GM03348 (cell line): ENCODE measurements at places on chromosomes 7 and 10.
A peak's percentile ranks its signal among the peaks of the same experiment; 100 is the strongest.

DNA sequence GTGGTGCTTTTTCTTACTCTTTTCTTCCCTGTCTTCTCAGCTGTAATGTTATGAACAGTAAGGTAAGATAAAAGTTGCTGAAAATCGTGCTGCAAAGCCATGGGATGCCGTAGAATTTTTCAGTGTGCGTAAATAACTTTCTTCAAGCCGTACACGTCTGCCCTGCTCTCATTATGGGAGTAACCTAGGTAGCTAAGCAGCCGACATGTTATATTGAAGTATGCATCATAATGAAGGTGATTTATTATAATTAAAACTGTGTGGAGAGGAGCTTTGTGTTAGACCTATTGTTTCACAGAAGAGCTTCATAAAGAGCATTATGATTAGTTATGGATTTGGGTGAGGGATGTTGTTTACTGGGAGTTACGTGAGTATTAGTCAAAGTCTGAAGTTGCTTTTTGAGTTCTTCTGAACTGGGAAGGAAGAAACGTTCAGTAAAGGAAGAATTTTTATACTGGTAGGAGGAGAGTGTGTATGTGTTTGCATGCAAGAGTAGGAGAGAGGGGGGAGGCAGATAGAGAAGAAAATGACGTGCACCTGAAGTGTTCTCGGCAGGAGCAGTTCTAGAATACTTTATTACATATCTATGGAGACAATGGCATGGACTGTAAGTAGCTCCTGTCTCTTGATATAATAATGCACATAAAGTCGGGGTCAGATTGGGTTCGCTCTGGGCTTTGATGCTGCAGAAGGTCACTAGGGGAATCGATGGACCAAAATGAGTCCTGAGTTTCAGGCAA, 56.3 kb downstream of the POU6F2 start:
- no peak for DNase-seq

DNA sequence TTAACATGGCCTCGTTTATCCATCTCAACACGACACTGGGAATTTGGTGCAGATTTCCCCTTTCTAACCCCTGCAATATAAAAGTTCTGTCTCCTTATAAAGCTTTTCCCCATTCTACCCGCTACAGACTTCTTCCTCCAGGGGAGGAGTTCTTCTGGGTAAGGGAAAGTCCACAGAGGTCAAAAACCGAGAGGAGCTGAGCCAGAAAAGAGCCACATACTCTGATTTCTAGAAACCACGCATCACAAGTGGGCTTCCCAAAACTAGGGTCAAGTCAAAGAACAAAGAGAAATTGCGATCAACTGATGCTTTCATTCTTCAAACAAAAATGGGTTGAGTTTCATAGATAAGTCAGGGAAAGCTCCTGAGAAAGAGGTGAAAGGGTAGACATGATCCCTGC, 6.8 kb downstream of the IL6 start:
- no peak for DNase-seq

DNA sequence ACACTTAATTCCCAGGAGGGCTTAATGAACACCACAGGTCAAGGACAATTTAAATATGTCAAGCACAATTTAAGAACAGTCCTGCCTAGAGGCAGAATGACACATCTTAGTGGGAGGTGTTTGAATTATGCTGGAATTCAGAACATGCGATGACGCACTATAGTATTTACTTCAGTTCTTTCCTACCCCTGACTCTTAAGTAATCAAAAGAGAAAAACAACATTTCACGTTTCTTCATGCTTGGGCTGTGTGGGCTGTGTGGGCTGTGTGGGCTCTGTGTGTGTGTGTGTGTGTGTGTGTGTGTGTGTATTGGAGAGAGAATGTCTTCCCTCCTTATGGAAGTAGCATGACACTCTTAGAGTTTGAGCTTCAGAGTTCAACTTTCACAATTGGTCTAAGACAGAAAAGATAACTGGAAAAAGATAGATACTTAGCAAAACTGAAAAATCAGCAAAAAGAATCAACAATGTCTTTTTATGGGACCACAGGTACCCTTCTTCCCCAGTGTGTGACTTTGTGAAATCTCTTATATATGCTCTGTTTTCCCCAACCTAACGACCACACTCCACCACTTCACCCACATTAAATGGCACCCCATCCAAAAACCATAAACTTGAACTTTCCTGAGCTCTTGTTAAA, 33.7 kb upstream of the CABCOCO1 start:
- peak; percentile 66 for DNase-seq

DNA sequence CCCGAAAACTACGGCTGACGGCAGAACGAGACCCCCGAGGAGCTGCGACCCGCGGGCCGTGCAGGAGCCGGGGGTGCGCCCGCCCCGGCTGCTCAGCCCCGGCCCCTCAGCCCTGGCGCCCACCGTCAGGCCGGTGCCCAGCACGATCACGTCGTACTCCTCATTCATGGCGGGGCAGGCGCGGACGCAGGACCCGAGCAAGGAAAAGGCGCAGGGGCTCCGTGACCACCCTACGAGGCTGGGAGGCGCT, 218 bp downstream of the GDI2 start:
- no peak for DNase-seq

GRCh38 chr10:59870152-59870551, 36.2 kb downstream of the CCDC6 start:
- DNase-seq = no peak

GRCh38 chr10:15898046-15898445, 37.7 kb upstream of the MINDY3 start:
- peak; percentile 34 for DNase-seq

DNA sequence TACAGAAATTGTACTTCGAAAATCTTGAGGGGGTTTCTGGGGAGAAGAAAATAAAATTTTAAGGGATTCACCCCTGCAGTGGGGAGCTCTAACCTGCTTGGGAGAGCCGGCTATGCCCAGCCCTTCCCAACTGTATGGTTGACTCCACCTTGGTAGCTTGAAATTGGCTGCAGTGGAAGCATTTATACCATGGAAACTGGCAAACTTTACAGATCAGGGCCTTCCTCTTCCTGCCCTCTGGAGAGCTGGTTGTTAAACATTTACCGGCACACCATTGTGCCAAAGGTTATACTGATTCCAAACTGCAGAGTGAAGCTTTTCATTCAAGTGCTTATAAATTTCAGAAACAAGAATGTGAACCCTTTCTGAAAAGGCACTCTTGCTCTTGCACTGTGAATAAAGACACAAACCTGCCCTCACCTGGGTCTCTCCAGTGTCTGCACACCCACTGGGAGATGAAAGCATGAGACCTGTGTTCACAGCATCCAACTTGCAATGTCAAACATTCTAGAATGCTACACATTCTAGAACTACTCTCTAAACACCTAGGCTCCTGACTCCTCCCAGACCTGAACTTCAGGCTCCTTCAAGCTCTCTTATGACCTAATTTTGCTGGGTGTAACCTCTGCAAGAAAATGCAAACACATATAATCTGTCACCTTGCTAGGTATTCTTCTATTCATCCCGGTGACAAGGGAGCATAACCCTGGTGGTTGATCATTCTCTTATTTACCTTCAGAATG, 44.7 kb downstream of the ABLIM1 start:
- no peak for DNase-seq

GRCh38 chr10:16242859-16243613, 193.8 kb upstream of the PTER start:
- DNase-seq = no peak

GRCh38 chr7:144513334-144513733, 109.8 kb upstream of the NOBOX start:
- DNase-seq = no peak

- no peak for DNase-seq
These were observed 51.0 kb downstream of the AMZ1 start for GRCh38 chr7:2738766-2739549.

- DNase-seq = no peak
These were observed 8.0 kb upstream of the FAM171A1 start for GRCh38 chr10:15379078-15379477.

GRCh38 chr10:3606309-3606708, 178.7 kb downstream of the KLF6 start:
- no peak for DNase-seq

DNA sequence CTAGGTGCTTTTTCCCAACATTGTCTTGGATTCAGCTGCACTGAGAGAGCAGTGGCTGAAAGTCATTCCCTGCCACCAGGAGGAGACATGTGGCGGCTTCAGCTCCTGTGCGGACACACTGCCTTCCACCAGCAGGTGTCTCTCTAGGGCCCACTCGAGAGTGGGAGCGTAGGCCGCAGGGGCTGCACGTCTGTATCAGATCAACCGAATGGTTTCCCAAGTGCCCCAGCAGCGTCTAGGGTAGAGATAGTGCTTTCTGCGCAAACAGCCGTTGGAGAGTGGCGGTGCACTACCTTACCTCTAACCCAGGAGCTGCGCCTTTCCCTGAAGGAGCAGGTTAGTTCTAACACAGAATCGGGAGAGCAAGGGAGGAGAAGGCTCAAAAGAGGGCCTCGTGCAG, 31.7 kb downstream of the PAPOLB start:
- peak; percentile 72 for DNase-seq

DNA sequence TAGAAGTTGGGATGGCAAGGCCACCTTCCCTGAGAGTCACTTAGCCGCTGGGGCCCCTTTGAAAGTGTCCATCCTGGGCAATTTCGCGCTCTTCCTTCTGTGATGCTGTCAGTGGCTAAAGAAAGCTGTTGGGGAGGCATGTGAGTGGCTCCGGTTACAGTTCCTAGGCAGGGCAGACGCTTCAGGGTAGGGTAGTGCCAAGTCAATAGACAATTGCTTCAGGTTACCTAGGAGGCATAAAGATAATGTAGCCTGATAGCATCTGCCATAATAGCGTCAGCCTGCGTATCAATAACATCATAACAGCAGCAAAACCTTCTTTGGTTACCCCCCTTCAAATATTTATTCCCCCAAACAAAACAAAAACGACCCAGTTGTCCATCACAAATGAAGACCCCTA, at the start of gene FAM107B:
Gene FAM107B, minus strand, starts transcription at position 101 of the 400 bp plus-strand sequence. CDS start 234 bp downstream, outside the sequence.
- no peak for DNase-seq

- DNase-seq = no peak
These were observed 48.1 kb downstream of the DPYSL4 start for GRCh38 chr10:132234860-132235259.

- DNase-seq = peak; percentile 93
These were observed at the start of gene PARD3 for GRCh38 chr10:34815185-34816084. Gene PARD3 (minus strand): TSS chr10:34815296. CDS start chr10:34814995, 301 bp downstream.

GRCh38 chr7:76281006-76281705, 21.3 kb upstream of the HSPB1 start:
- peak; percentile 28 for DNase-seq

- no peak for DNase-seq
These were observed 23.6 kb upstream of the ZNF37A start for GRCh38 chr10:38070501-38070900.

DNA sequence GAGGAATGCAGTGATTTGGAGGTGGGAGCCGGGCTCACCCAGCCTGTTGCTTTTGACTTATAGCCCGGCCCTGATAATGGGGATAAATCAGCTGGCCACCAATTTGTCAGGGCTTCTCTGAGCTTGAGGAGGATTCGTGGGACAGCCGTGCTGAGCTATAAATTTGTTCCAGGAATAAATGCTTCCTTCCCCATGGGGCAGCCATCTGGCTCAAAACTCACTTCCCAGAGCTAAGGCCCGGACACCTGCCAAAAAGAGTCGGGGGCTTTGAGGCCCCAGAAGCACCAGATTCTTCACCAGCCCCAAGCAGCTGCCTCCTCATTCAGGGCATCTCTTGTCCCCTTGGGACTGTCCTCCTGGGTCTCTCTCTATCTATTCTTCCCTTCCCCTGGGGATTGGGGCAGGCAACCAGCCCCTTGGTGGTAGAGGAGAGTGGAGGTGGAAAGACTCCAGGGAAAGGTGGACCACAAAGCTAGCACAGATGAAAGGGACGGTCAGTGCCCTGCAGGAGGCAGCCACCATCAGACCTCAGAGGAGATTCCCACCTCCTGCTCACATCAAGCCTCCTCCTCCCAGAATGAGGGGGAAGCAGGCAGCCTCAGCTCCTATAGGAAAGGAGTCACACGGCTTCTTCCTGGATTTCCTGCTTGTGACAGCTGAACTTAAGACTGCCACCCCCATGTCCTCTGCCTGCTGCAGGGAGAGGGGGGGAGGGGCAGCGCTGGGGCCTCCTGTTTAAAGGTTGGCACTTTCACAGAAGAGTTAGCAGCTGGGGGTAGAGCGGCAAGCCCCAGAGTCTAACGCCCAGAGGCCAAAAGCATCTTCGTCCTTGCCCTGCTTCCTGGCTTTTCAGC, 44.2 kb upstream of the LRRC4 start:
- DNase-seq = no peak

DNA sequence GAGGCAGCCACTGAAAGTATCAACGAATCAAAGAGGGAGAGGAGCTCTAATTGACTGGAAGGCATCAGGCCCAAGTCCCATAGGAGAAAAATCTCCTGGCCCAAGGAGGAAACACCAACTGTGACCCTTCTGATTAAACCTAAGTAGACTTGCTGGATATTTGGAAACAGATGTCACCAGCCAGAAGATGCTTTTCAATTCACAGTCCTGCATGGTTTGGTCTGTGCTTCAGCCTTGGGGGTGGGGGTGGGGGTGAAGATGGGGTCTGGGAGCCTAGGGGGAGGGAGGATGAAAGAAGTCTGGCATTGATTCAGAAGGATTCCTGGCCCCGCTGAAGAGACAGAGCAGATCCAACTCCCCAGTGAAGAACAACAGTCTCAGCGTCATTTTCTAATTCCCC, 623.7 kb downstream of the PARD3 start:
- no peak for DNase-seq

GRCh38 chr7:1537535-1538412, 7.3 kb downstream of the MAFK start:
- DNase-seq = peak; percentile 96

GRCh38 chr10:57692255-57692980, 575.3 kb downstream of the IPMK start:
- DNase-seq = peak; percentile 11

DNA sequence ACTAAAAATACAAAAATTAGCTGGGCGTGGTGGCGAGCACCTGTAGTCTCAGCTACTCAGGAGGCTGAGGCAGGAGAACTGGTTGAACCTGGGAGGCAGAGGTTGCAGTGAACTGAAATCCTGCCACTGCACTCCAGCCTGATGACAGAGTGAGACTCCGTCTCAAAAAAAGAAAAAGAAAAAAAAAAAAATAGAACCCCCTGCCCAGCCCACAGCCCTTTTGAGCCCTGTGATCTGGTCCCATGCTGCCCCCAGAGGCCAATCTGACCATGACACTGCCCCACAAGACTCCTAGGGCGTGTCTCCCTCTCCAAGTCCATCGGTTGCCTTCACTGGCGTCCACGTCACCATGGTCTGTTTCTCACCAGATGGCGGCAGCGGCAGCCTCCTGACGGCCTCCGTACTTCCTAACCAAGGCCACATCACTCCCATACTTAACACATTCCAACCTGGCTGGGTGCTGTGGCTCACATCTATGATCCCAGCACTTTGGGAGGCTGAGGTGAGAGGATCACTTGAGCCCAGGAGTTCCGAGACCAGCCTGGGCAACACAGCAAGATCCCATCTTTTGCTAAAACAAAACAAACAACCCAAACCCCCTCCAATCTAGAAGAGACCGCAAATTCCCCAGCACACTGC, 18.0 kb downstream of the STX1A start:
- DNase-seq = peak; percentile 74

DNA sequence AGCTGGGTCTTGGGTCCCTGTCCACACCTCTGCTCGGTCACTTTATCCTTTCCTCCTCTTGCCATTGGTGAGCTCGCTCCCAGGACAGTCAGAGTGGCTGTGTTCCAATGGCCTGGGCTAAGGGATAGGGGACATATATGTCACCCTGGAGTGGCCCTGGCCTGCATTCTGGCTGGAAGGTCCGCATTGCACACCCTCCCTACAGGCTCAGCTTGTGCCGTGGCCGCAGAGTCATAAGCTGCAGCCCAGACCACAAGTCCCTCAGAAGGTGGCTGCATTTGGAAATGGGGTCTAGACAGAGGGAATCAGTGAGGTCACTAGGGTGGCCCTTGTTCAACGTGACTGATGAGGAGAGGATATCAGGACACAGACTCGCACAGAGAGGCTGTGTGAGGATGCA, 363.8 kb upstream of the SHH start:
- no peak for DNase-seq

- no peak for DNase-seq
These were observed 914 bp downstream of the SDHAF3 start for GRCh38 chr7:97118306-97118917.
